ENCODE measurements at places on chromosomes 6 and 20.

GRCh38 chr20:45503403-45503802, 12.0 kb downstream of the SPINT3 start:
- DNase-seq = no peak

- no peak for DNase-seq
Measured at GRCh38 chr6:22146931-22147701, 149.7 kb downstream of the PRL start.

DNA sequence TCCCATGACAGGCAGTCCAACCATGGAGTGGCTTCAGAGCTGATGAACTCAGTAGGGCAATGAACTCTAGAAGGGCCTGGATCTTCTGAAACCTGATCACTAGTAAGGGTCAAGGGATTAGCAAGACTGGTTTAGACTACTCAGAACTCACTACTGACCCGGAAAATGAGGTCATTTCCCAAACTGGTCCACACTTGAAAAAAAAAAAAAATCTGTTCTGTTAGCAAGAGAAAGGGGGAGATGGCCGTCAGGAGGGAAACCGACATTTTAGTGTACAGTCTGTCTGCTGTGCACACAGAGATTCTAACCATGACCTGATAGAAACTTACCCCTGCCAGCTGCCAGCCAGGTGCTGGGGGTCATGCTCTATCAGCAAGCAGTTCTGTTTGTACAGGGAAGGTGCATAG, 262.4 kb upstream of the AGPAT4 start:
- DNase-seq = no peak

DNA sequence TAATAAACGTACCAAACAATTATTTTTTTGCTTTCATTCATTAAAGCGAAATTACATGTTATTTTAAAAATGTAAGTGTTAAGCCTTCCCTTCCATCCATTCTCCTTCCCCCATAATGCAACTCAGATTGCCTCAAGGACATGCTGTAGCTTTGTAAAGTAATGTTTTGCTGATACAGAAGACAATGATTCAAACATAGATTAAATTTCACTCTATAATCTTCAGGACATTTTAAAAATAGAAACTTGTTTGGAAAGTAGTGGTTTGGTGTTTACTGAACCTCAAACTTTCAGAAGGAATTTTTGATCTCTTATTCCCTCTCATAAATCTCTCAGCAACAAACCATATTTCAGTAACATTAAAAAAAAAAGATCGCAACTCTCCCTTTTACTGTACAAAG, 350.9 kb upstream of the HSF2 start:
- DNase-seq = no peak

DNA sequence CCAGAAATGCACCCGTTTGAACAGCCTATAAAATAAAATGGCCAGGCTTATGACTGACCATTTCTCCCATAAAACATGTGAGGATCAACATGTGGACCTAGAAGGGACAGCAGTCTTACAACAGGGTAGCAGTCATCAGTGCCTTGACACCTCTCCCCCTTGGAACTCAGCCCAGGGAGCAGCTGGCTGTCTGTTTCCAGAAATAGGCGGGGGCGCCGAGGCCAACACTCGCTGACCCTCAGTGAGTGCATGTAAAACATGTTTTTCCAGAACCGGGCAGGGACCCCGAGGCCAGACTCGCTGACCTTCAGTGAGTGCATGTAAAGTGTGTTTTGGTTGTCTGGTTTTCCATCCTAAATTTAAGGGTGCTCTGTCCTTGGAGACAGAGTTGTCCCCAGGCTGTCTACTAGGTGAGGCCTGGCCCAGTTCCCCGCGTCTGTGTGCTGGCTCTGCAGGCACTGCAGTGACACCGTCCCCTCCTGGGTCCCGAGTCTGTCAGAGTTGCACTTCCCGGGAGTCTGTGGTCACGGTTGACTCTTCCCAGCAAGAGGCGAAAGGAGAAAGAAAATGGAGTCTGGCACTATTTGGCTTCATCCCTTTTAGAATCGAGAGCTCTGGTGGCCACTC, 19.8 kb upstream of the ADRM1 start:
- no peak for DNase-seq

DNA sequence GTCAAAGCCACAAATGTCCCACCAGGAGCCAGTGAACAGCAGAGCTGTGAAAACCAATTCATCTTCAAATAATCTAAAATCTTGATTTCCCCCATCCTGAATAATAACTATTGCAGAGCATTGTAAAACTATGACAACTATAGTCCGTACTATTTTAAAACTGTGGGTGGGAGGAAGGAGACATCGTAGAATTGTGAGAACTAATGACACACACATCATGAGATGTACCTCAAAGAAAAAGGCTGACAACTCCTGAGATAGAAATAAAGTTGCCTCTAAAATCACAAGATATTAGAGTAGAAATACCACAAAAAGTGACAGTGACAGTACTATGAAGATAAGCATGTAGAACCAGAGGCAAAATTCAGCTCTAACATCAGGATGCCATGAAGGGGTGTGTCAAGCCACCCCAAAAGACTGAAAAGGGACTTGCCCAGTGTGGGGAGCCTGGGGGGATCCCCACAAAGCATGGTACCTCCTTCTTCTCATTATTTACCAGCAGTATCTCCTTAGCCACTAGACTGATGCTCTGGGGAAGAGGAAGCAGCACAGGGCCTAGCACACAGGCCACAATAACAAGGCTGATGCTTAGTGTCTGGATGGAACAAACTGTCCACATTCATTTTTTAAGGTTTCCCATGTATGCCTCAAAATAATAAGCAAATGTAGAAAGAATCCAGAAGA, 13.4 kb downstream of the NAPB start:
- no peak for DNase-seq

DNA sequence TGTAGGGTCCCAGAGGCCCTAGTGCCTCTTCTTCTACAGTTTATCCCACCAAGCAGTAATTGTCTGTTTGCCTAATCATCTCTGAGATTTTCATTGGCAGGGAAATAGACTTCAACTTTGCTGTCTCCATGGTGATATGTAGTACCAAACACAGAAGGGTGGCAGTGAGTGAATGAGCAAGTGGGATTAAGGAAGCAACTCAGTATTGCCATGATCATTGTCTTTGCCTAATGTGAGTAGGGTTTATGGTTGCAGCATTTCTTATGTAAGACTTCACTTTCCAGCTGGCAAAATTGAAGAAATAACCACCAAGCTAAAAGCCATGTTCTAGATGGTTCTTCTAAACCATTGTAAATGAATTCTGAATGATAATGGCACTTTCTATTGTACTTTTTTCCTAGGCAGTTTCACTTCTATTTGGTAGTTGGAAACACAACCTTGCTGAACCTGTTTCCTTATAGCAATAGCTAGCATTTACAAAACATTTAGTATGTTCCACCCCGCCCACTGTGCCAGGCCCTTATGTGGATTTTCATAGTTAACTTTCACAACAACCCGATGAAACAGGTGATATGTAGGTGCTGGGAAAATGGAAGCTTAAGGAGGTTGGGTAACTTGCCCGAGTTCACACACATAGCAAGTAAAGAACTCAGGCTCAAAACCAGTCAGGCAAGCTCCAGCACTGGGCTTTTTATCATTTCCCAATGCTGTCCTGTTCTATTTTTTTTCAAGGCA, 32.0 kb downstream of the ZC2HC1B start:
- DNase-seq = no peak

- DNase-seq = no peak
Measured at GRCh38 chr20:19275630-19276071, 63.2 kb downstream of the SLC24A3 start.

- DNase-seq = no peak
Measured at GRCh38 chr6:136186363-136186762, 63.7 kb downstream of the MTFR2 start.

DNA sequence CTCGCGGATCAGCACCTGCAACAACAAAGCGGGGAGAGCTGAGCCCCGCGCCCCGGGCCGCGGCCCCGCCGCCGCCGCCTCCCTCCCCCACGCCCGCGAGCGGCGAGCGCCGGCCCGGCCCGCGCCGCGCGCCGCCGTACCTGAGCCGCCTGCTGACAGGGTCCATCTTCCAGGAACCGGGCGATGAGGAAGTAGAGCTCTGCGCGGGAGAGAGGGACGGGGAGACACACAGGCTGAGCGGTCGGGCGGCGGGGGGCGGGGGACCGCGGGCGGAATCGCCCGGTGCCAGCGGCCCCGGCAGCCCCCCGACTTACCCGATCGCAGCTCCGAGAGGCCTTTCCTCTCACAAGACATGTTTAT, 359 bp downstream of the PHIP start:
- no peak for DNase-seq

- DNase-seq = no peak
Measured at GRCh38 chr6:134020543-134020942, 31.9 kb downstream of the SLC2A12 start.

DNA sequence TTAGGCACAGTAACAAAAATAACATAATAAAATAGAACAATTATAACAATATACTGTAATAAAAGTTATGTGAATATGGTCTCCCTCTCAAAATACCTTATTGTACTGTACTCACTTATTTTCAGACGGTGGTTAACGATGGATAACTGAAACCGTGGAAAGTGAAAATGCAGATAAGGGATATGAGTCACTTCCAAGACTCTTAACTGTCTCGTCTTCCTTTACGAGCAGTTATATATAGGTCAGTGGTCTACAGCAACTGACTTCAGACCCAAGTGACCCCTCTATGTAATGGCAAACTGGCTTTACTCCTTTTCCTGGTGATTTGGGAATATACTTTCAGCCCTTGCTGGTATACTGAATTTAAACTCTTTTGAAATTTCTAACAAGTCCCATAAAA, 261.4 kb downstream of the SLC35F1 start:
- no peak for DNase-seq

- DNase-seq = peak; percentile 25
Measured at GRCh38 chr6:38671885-38672467, 31.0 kb downstream of the GLO1 start.

GRCh38 chr6:82588020-82588419, 224.4 kb downstream of the TPBG start:
- no peak for DNase-seq

DNA sequence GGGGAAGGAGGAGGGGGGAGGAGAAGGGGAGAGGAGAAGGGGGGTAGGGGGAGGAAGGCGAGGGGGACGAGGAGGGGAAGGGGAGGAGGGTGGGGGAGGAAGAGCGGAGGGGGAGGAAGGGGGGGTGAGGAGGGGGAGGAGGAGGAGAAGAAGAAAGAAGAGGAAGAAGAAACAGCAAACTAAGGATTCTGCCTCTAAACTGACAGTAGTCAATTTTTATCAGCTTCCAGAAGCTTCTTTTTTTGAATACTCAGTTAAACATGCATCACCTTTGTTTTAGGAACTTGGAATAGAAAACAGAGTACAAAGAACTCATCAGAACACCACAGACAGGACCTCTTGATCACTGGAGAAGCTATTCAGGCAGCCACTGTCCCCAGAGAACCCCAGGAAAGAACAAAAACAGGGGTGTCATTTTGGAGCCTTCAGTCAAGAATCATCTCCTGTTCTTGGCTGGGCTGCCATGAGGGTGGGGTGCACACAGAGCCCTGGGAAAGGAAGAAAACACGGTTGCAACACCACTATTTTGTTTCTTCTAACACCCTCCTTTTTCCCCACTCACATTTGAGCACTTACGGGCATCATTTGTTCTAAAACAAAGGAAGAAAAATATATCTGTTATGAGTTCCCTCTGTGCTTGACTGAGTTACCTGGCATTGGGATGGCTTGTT, 67.4 kb downstream of the TMEM170B start:
- no peak for DNase-seq

DNA sequence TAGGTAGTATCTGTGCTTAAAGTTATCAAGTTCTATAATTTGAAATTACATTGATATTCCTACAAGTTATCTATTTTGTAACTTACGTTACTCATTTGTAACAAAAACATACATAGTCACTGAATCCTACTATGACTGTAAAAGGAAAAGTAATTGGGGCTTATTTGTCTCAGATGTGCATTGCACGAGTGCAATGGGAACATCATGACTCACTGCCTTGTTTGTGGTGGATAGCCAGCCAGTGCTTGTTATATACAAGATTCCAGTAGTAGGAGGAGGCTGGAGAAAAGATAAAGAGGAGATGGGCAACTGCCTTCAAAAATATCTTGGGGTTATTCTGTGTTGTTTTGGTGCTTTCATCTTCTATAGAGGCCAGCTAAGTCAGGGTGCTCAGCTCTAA, 164.1 kb downstream of the RNF144B start:
- DNase-seq = peak; percentile 47
